ENCODE measurements at places on chromosomes 16 and 17.

DNA sequence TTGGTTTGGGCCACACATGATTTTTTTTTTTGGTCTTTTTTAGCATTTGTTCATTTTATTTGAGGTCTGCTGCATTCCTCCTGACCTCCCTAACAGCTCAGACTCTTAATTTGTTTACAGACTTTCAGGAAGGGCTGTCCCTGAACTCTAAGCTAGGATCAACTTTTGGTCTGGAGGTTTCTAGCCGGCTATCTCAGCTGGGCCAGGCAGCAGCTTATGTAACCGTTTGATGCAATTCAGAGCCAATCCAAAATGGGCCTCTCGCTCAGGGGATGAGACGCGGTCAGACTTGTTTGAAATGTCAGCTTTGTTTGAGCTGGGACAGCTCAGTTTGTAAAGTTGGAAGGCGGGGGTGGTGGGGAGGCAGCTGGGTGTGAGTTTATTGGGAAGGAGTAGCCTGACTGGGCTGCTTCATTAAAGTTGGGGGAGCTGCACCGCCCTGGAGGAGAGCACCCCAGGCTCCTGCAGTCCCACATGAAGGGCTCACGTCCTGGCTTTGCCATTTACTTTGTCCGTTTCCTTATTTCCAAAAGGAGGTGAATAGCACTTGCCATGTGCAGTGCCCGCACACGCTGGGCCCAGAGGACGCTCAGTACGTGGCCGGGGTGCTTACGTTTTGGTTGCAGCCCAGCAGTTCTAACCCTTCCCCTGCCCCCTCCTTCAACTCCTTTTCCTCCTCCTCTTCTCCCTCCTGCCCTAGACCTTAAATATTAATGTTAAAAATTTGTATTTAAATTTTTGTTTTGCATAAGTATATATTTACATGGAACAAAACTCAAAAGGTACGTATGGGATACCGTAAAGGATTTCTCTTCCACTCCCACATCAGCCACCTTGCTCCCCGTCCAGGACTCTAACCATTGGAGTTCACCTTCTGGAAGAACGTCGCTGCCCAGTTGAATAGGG lies 121.2 kb downstream of the SNX29 start:
- DNase-seq, result no peak

- no peak for DNase-seq
Observed at GRCh38 chr16:57984443-57985203, 13.7 kb upstream of the CNGB1 start.

DNA sequence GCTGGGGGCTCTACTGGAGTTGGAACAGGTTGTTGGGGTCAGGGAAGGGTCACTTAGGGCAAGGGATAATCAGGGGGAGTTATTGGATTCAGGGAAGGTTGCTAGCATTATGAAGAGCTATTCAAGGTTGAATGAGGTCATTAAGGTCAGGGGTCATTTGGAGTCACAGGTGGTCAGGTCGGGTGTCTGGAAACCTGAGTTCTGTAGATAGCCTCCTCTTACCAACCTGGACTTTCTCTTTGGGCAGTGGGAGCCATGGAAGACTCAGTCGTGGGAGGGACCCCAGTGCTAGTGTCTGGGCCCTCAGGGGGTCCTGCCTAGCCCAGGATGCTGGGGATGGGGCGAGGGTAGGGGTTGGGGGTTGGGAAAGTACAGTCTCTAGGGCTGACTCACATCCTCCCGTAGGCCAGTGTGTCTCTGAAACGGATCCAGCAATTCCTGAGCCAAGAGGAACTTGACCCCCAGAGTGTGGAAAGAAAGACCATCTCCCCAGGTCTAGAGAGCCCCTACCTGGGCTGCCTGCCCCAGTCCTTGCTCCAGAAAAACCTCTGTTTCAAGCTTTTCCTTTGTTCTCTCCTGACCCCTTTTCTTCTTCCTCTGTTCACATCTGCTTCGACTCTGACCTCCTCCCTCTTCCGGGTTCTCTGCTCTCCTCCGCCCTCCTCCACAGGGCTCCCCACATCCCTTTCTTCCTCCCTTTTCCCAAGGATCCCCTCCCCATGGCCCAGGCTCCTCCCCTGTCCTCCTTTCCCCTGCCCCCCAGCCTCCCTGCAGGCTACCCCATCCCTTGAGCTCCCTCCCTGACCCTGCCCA lies 33.5 kb downstream of the ABCC3 start:
- DNase-seq, result no peak

DNA sequence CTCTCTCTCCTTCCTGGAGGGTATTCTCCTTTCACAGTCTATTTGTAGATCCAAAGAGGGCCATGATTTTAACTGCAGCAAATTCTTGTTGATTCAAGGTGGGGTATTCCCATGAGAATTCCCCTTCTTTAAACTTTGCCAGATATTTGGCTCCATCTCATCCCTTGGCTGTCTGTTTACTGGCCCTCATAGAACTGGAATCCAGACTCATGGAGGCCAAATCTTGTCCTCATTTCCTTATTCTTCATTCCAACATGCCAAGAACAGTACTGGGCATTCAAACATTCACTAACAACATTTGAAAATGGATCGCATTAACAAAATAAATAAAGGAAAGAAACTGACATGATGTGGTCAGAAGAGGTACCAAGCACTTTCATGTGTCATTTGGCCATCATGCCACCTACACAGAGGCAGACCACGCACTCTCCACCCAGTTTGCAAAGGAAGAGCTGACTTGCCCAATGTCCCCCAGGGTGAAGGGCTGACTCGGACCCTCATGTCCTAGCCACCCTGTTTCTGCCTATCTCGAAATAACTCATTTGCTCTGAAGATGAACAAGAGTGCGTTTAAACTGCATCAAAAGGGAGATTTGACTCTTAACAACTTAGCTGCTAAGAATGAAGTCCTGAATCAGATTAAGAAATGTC lies 23.1 kb upstream of the SLC35B1 start:
- no peak for DNase-seq

- DNase-seq, result no peak
Observed at GRCh38 chr16:50657241-50657640, 23.9 kb downstream of the SNX20 start.

DNA sequence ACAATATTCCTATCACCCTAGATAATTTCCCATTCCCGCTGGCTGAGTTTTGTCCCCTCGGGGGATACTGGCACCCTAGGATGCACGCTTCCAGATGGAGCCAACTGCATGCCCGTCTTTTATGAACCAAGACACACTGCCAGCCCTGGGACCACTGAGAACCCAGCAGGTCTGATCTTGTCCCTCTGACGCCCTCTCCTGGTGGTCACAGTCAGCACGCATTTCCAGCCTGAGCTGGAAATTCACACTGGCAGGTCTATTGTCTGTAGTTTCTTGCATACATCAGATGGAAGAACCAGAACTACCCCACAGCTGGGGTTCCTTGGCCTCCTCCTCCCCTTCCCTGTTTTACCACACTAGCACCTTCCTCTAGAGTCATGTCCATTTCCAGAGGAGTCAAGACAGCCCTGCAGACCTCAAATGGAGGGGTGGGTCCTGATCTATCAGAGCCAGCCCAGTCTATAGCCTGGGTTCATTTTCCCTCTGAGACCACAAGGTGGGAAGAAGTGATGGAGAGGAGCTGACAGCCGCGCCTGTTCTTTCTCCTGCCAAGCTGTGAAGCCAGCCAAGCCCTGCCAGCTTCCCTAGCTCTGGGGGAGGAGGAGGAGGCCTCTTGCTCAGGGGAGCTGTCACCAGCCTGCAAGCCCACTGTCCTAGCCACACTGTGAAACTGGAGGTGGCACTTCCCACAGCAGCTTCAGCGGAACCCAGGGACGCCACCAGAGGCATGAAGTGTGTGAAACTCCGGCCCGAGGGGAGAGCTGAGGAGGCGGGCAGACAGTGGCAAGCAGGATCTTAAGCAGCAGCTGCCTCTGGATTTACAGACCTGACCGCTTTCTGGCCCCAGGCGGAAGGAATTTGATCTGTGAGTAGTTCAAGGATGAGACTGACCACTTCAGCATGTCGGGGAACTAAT lies 29.3 kb downstream of the MXRA7 start:
- no peak for DNase-seq

- no peak for DNase-seq
Observed at GRCh38 chr17:57955183-57955931, at the start of gene CUEDC1. Gene CUEDC1 (minus strand): TSS chr17:57955412. CDS start chr17:57885564, 69,848 bp downstream.

- DNase-seq, result peak; percentile 20
Observed at GRCh38 chr17:6546069-6546718, 10.2 kb downstream of the PITPNM3 start.

- DNase-seq, result no peak
Observed at GRCh38 chr17:30519166-30519565, 42.0 kb downstream of the GOSR1 start.

DNA sequence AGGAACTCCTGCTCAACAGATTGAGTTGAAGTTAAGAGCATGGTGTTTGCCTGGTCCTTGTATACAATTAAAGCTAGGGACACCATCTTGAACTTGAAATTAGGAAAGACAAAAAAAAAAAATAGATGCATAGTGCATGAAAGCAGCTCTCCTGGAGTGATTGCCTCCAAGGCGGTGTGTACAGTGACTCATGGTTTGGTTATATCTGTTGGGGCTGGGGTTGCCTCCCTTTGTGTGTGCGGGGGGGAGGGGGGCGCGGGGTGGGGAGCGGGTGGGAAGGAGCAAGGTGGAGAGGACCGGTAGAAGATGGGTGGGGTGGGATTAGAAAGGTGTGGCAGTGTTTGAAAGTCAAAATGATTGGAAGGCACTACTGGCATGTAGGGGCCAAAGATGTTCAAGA lies 3.4 kb downstream of the TMED6 start:
- DNase-seq, result no peak

DNA sequence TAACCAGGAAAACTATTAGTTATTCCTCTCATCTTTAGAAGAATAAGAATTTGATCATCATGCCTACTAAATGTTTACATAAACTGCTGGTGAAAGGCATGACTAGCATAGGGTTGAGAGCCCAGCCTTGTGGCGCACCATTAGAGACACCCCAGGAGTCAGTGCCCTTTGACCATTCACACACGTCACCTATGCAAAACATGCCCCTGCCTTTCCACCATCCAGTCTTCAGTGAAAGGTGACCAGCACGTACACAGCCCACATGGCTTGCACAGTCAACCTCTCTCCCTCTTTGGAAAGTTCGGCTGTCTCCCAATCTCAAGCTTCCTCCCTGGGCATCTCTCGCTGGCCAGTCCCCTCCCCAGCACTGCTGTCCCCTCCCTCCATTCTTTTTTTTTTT lies 150.3 kb downstream of the ENGASE start:
- no peak for DNase-seq

DNA sequence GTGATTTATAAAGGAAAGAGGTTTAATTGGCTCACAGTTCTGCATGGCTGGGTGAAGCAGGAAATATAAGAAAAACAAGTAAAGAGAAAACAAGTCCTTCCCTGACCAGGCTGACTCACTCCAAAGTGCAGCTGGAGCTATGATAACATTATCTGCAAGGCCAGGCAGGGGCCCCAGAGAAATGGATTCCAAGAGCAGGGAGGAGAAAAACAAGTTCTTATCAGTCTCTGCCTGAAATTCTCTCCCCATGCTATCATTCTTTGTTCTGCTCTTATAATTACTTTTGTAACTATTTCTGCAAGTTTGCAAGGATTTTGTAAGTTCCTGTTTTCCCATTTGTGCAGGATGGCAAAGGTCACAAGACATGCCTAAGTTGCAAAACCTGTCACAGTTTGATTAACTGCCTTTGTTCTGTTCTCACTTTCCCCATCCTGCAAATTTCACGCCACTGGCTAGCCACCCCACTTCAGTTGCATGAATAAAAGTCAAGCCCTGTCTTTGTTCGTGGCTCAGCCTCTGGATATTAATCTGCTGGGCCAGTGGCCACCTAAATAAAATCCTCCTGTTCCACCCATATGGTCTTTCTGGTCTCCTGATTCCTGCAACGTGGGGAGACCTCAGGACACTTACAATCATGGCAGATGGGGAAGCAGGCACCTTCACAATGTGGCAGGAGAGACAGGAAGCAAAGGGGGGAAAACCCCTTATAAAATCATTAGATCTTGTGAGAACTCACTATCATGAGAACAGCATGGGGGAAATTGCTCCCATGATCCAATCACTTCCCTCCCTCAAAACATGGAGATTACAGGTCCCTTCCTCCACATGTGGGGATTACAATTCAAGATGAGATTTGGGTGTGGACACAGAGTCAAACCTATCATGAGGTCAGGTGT lies 13.1 kb downstream of the ABCA9 start:
- DNase-seq, result peak; percentile 77

- no peak for DNase-seq
Observed at GRCh38 chr17:28317966-28318758, 838 bp upstream of the TMEM97 start.

- no peak for DNase-seq
Observed at GRCh38 chr17:73271072-73271471, 9.4 kb upstream of the CPSF4L start.

DNA sequence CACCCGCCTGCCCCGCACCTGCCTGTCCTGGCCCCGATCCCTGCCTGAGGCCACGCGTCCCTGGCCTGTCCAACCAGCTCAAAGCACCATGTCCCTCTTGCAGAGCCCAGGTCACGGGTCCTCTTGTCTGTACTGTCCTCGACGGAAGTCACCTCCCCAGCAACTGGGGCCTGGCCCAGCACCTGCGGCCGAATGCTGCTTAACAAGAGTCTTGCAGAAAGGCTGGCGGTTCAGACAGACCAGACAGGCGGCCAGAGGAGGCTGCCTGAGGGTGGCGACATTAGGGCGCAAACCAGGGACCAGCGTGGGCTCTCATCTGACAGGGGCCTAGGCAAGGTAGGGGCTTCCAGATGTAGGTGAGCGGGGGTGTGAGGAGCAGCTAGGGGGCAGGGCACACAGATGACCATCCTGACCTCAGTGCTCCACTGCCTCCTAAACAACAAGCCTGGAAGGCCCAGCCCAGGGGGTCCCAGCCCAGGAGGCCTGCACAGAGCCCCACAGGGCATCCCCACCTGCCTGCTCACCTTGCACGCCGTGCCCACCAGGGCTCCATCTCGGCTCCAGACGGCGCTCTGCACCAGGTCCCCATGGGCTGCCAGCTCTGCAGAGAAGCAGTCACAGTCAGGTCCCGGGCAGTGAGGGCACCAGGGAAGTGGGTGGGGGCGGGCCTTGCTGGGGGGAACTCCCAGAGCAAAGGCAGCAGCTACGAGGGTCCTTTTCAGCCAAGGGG lies 11.3 kb downstream of the CORO7 start:
- no peak for DNase-seq

DNA sequence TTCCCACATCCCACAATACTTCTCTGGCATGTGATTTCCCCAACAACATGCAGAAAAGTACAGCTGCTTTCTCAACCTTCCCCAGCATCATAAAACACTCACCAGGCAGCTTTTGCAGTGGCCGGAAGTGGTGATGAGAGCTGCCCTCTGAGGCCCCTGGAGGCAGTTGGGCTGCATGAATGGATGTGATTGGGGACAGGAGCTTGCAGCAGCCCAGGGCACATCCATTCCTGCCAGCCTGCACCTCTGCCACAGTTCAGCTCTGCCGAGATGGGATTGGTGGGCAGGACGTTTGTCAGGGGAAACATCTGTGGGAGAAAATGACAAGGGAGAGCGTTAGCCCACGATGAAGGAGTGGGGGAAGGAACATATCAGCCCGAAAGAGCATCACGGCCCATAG lies 19.8 kb downstream of the NUBP1 start:
- no peak for DNase-seq

DNA sequence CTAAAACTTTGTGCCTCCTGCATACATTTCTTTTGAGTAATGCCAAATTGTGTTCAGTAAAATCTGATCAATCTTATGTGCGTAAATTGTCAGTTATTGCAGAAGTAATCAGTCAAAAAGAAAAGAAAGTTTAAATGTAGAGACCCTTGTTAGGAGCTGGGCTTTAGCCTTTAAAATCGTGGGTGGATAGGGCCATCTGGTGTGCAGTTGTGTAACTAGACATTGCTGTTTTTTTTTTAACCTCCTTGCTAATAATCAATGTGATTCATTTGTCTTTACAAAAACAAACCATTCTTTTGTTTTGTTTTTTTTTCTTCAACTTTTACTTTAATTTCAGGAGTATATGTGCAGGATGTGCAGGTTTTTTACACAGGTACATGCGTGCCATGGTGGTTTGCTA lies 5.3 kb upstream of the WWOX start:
- no peak for DNase-seq
